ENCODE measurements at places on chromosomes 4 and X.

- DNase-seq, result no peak
These were observed 17.6 kb upstream of the GABRA4 start for GRCh38 chr4:47010912-47011446.

DNA sequence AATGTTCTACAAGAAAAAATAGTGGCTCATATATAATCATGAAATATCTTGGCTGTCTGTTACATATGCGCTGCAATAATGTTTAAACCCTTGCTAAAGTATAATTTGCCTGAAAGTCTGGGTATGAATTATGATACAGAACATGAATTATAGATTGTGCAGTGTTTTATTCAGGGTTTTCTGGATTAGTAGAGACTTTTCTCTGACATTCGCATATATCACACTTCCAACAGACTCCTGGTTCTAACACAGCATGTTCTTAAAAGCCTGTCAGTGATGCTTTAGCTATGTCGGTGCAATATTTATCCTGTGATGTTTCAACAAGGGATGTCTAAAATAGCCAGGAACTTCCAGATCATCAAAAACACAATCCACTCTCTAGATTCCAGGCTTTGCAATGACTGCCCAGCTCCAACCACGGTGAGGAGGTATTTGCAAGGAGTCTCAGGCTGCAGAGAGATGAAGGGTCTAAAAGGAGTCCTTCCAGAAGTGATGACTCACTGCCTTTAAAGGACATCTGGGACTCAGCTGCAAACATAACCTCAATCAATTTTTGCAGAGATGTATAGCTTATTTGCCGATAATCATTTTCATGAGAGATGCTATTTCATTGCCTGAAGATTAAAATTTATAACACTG is 69.4 kb downstream of the RWDD4 start:
- no peak for DNase-seq

DNA sequence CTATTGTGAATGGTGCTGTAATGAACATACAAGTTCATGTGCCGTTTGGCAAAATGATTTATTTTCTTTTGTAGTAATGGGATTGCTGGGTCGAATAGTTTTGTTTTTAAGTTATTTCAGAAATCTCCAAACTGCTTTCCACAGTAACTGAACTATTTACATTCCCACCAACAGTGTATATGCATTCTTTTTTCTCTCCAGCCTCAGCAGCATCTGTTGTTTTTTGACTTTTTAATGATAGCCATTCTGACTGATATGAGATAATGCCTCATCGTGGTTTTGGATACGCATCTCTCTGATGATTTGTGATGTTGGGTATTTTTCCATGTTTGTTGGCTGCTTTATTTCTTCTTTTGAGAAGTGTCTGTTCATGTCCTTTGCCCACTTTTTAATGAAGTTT is 246.3 kb upstream of the ADGRL3 start:
- DNase-seq, result no peak

DNA sequence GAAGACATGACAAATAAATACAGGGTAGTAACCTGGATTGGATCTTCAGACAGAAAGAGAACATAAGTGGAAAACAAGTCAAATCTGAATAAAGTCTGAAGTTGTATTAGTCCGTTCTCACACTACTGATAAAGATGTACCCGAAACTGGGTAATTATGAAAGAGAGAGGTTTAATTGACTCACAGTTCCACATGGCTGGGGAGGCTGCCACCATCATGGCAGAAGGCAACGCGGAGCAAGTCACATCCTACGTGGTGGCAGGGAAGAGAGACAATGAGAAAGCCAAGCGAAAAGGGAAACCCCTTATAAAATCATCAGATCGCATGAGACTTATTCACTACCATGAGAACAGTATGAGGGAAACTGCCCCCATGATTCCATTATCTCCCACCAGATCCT is 82.8 kb downstream of the USP46 start:
- no peak for DNase-seq

DNA sequence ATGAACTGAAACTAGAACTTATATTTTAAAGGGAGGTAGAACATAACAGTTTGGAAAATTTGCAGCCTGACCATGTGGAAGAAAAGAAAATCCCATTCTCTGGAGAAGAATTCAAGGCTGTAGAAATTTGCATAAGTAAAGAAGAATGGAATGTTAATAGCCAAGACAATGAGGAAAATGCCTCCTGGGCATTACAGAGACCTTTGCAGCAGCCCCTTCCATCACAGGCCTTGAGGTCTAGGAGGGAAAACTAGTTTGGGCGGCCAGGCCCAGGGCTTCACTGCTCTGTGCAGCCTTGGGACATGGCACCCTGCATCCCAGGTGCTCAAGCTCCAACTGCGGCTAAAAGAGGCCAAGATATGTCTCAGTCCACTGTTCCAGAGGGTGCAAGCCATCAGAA is 1506.8 kb downstream of the PCDH18 start:
- DNase-seq, result no peak

DNA sequence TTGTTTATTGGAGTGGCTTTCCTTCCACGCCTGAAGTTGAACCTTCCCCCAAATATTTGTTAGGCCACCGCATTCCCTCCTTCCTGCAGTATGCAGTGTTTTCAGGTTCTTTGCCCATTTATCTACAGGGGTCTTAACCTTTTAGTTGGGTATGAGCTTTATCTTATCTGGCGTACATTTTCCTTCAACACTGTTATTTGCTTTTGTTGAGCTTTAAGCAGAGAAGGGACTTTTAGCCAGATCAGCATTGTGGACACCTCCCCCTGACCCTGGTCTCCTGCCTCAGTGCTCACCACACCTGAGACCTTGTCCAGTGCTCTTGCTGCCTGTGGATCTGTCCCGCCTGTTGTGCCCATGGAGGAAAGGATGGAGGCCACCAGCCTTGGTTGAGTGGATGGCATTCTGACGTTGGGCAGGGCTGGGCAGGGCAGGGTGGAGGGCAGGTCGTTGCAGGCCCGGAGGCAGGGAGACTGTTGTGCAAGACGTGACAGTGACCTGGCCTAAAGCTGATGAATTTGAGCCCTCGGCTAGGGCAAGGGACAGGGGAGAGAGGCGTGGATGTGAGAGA is 998 bp upstream of the DUSP9 start:
- DNase-seq, result no peak

DNA sequence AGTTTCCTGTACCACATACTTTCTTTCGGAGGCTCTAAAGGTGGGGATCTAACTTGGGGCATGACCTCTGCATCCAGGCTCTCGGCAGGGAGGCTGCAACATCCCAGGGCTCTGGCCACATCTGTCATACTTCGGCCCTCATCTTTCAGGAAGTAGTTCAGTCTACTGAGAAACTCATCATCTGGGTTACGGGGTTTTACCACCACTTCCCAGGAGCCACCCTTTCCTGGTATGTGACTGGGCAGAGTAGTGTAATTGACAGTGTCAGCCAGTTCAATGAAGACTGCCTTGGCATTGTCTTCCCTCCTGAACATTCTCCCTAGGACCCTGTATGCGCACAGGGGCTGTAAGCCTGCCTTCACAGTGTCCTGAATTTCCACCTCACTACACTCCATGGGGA is 2.8 kb downstream of the PNMA5 start:
- DNase-seq, result no peak

- DNase-seq, result no peak
These were observed 109.8 kb upstream of the ATP6AP2 start for GRCh38 chrX:40470830-40471429.

- no peak for DNase-seq
These were observed 187.4 kb upstream of the RPS6KA3 start for GRCh38 chrX:20454117-20454516.

GRCh38 chrX:12447448-12448064 is 309.3 kb downstream of the FRMPD4 start:
- DNase-seq, result no peak

- DNase-seq, result no peak
These were observed 226.2 kb downstream of the FSTL5 start for GRCh38 chr4:161937596-161937995.

- no peak for DNase-seq
These were observed 188.1 kb upstream of the WDFY3 start for GRCh38 chr4:85154591-85154990.

Measured in activated T-helper 1 cell treated with anti-CD3 and anti-CD28 coated beads, Interleukin-12 subunit alpha, Interleukin-12 subunit beta, Interleukin-2, Interleukin-4 antibody, amounts not matched to agents 30 ng/mL and 10 ng/mL and 1 ng/mL, durations not matched to agents 14 hours and 24 hours and 36 hours (primary cell).